Stimulated activated CD8-positive, alpha-beta memory T cell treated with anti-CD3 and anti-CD28 coated beads, Interleukin-12 subunit alpha, Interleukin-12 subunit beta, amount 100 ng/mL, for 1 hour (primary cell): ENCODE measurements at places on chromosomes 6 and 20.

DNA sequence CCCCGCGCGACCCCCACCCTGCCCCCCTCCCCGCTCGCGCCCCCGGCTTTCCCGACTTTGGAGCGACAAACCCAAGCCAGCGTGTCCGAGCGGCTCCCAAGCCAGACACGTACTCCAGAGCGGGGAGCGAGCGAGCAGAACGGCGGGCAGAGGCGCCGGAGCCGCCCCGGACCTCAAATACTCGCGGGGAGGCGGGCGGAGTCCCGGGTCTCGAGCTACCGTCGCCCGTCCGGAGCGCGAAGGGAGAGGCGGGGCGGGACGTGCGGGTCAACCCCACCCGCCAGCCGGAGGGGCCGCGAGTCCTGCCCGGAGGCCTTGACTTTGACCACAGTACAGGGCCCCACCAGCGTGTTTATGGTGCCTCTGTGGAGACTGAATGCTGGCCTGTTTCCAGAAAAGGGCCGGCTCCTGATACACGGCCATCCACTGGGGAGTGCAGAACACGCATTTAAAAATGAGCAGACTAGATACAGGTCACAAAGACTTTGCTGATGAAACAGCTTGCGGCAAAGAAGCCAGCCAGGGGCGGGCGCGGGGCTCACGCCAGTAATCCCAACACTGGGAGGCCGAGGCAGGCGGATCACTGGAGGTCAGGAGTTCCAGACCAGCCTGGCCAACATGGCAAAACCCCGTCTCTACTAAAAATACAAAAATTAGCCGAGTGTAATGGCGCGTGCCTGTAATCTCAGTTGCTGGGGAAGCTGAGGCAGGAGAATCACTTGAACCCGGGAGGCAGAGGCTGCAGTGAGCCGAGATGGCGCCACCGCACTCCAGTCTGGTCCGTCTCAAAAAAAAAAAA is at the start of gene SERPINB6:
Gene SERPINB6 (minus strand): TSS at position 148 of the 799 bp plus-strand sequence. CDS start 12,235 bp downstream, outside the sequence.
- peak; percentile 15 for DNase-seq

DNA sequence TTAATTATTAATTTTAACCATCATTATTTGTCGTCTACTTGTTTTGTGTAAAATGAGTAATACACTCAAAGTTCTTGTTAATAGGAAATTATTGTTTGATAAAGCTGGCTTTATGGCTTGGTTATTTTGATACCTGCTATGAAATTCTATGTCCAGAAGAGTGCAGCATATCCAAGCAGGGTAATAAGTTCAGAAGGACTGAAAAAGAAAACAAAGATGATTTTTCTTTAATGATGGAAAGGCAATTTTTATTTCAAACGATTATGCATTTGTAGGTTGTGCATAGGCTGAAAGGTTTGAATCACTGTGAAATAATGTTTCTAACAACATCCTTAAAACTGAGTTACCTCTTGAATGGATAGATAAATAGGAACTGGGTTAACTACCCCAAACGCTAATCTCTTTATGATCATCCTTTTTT is 1.4 kb upstream of the MAN1A1 start:
- no peak for DNase-seq

- no peak for DNase-seq
Measured at GRCh38 chr20:36086767-36087166, 67.8 kb upstream of the EPB41L1 start.

DNA sequence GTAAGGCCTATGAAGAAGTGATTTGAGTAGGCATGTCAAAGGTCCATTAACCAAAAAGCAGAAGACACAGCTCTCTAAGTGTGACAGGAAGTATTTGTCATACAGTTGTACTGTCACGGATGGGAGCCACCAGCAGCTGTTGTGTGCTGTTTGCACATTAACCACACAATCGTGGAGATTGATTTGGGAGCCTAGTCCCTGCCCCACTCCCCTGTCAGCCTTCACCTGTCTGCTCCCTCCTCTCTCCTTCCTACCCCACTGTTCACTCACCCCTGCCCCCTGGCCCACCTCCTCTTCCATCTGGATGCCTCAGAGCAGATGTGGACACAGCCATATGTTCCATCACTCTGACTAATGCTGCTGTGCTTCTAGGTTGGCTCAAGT is 124.7 kb upstream of the SPACA1 start:
- no peak for DNase-seq

- no peak for DNase-seq
Measured at GRCh38 chr6:135577059-135577538, 79.6 kb upstream of the AHI1 start.

GRCh38 chr20:61049684-61050083 is 202.4 kb upstream of the CDH4 start:
- no peak for DNase-seq

DNA sequence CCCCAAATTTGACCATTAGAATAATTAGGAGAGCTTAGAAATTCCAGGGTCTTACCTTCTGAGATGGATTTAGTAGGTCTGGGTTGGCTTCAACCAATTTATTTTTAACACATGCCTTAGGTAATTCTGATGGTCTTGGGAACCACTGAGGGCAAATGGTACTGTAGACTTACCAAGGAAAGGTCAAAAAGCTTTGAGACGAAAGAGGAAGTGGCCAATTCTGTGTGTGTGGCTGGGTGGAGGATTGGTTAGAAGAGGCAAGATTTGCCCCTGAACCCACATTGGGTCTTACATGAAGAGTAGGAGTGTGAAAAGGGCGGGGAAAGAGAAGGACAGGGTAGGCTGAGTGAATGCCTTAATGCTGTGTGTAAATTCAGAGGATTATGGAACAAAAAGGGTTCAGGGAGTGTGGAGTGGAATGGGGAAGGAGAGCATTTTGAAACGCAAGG is 2.7 kb downstream of the ITCH start:
- DNase-seq = no peak

- DNase-seq = no peak
Measured at GRCh38 chr20:48349656-48350055, 478.1 kb downstream of the PREX1 start.

DNA sequence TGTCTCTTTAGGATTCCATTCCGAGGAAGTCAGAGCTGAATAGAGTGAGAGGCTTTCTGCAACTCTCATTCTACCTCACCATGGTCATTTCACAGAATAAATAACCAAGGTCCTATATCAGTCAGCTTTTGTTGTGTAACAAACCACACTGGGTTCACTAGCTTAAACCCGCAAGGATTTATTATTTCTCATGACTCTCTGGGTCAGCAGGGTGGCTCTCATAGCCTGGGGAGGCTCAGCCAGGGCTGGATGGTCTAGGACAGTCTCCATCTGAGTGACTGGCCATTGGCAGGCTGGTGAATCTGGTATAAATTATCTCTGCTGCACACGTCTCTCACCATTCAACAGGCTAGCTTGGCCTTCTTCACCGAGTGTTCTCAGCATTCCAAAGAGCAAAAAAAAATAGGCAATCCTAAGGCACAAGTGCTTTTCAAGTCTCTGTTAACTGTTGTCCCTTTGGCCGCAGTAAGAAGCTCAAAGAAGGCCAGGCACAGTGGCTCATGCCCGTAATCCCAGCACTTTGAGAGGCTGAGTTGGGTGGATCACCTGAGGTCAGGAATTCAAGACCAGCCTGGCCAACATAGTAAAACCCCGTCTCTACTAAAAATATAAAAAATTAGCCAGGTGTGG is 39.7 kb downstream of the ISM1 start:
- DNase-seq = no peak

- no peak for DNase-seq
Measured at GRCh38 chr6:84892671-84893070, 128.3 kb upstream of the TBX18 start.

- DNase-seq = no peak
Measured at GRCh38 chr6:144155529-144155928, 5.2 kb downstream of the STX11 start.

- no peak for DNase-seq
Measured at GRCh38 chr6:159279790-159280277, 110.6 kb downstream of the FNDC1 start.

DNA sequence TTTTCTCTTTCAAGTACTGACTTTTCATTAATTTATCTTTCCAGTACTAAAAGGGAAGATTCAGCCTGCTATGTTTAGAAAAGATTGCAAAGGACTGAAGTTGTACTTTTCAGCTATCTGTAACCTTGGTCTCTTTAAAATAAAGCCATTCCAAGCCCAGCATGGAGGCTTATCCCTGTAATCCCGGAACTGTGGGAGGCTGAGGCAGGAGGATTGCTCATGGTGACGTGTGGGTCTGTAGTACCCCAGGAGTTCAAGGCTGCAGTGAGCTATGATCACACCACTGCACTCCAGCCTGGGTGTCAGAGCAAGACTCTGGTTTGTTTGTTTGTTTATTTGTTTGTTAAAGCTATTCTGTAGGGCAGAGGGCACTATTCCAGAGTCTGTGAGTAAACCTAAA is 50.6 kb upstream of the TMEM170B start:
- DNase-seq = no peak

DNA sequence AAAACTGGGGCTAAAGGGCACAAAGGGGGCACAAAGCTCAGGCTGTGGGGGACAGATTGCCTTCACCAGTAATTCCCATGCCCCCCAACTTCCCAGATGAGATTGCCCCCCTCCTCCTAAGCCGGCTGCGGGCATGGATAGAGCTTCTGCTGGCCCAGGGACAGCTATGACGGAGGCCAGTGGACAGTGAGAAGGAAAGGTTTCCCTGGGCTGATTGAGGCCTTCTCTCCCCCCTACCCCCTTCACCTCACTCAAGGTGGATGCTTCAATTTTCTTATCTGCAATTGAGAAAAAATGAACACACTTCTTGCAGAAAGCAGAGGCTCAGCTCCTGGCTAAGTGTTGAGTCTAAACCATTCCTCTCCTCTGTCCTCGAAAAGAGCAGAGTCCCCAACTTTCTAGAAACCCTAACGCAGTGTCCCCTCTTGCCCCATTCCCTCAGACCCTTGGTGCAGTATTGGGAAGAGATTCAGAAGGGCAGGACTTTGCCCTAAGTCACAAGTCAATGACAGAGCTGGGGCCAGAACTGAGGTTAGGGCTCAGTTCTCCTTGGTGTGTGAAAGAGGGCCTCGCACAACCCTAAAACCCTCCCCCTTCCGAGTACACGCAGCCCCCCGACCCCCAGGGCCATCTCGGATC is 808 bp downstream of the SDC4 start:
- no peak for DNase-seq

DNA sequence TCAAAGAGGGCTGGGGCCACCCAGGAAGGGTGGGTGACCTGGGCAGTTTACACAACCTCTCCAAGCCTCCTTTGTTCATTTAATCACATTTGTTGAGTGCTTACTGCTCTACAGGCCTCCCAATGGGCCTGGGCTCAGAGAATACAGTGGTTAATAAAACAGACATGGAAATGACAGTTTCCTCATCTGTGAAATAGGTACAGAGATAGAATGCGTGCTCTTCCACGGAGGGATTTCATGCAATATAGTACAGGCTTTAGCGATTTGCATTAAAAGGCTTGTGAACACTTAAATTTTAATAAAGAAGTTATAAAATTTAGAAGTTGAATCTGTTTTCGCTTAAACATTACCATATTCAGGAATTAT is 802 bp upstream of the FERMT1 start:
- no peak for DNase-seq

DNA sequence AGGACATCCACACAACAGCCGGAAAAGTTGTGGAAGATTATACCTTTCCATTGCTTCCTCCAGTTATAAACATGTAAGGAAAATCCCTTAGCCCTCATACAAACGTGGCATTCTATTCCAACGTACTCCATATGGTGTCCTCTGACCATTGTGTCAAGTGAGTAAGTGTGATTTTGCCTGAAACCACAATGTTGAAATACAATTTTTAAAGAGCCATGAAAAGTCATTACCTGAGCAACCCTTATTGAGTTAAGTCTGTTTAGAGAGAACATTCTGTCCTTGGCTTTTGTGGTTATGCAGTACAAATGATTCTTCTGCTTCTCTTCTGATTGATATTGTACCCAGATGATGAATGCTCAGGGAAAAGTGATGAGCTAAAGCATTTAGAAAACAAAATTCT is 530.1 kb downstream of the HAO1 start:
- DNase-seq = no peak

- DNase-seq = no peak
Measured at GRCh38 chr6:48315915-48316314, 204.9 kb upstream of the PTCHD4 start.

DNA sequence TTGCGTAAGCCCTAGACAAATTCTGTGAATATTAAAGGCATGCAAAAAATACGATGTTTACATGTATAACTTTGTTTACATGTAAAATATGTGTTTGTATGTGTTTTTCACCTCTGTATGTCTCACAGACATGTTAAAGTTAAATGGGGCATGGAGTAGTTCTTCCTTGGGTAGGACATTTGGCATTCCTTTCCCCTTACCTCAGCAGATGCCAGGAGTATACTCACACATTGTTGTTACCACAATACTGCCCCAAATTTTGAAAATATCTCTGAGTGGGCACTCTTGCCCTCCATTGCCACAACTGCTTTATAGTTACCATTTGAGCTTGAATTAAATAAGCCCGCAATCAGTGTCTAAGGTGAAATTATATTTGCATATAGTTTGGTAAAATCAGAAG is 147.5 kb downstream of the MYO6 start:
- DNase-seq = no peak

DNA sequence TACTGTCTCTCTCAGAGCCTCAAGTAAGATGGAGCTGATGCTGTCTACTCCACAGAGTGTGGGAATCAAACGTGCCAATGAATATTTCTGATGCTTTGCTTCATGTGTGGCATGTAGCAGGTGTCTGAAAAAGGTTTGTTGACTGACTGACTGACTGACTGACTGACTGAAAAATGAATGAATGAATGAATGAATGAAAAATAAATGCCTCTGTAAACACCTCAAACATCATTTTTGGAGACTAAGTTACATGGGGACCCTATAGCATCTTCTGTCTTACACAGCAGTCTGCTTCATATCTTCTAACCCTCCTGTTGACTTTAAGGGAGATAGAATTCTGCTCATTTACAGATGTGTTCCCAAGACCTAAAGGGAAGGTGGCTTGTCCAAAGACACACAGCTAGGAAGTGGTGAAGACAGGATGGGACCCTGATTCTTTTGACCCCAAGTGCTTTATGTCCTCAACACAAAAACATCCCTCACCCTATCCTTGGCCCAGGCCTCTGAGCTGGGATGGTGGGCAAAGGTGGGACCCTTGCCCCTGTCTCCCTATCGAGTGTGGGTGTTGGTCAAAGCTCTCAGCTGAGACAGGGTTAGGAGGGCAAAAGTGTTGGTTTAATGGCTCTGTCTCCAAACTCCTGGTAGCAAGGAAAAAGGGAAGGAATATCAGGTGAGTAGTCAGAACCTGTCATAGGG is 104.4 kb downstream of the TOX2 start:
- no peak for DNase-seq

DNA sequence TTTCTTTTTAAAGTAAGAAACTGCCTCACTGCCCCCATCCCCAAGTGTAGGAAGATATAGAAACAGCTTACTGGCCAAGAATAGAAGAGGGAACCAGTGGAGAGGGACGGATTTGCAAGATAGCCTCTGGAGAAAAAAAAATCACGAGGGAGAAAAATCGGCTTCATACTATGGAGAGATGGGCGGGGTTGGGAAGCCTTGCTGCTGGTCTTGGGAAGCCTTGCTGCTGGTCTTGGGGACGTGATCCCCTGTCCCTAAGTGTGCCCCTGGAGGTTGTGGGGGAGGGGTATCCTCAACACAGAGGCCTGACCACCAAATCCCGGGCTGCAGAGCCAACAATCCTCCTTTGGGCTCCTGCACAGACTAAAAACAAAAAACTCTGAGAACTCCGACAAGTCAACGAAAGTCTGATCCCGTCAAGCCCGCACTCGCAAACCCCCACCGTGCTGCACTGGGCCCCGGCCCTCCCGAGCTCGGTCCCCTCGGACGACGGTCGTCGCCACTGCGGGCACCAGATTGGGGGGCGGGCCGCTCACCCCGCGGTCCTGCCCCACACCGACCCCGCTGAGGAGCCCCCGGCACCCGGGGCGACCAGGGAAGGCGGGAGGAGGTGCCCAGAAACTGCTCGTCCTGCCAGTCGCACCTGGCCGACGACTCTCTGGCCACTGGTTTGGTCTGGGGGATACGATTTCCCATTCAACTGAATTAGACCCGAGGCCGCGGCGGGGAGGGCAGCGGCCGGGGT is 750 bp downstream of the MAP7 start:
- no peak for DNase-seq
